ENCODE measurements at places on chromosomes 5 and 9. TPM values are rescaled to one million over a fixed set of nuclear protein-coding genes. Genes with fewer than 3 reads are reported as not detected.

Gene FAM240B
- total RNA-seq: not detected

Gene ORM2
- not detected for total RNA-seq

Gene DNM1
- total RNA-seq: 0.54 TPM

Gene IGFBPL1
- total RNA-seq: not detected

Gene EFCAB9
- not detected for total RNA-seq

Gene SPATA6L
- total RNA-seq: 0.16 TPM

Gene CXCL14
- total RNA-seq: not detected

Gene TEX48
- not detected for total RNA-seq

Gene SLC6A19
- not detected for total RNA-seq

Gene GABRP
- total RNA-seq: not detected

Gene ANKRD31
- 0.54 TPM for total RNA-seq

Gene PCDHA3
- total RNA-seq: not detected

Gene OR13C2
- not detected for total RNA-seq

Gene PCSK5
- 7.4 TPM for total RNA-seq

Gene MEGF10
- not detected for total RNA-seq

Gene DMRT3
- total RNA-seq: not detected

Gene TTC16
- total RNA-seq: not detected

Gene UQCRQ
- total RNA-seq: 149 TPM

Gene SPATA31C2
- not detected for total RNA-seq

Gene NUP188
- 33.2 TPM for total RNA-seq

Gene ALDOB
- not detected for total RNA-seq

Gene ECM2
- 5.8 TPM for total RNA-seq

Gene PCDHGB1
- 0.81 TPM for total RNA-seq

Gene GSN
- 347 TPM for total RNA-seq

Gene LCN2
- not detected for total RNA-seq

Gene OR1Q1
- total RNA-seq: not detected

Gene PCDHGA10
- 5.0 TPM for total RNA-seq

Gene RLN1
- total RNA-seq: not detected

Gene SLC6A7
- not detected for total RNA-seq

Gene SPINK4
- not detected for total RNA-seq

Gene MELK
- total RNA-seq: 12.5 TPM

Gene MIER3
- 12.1 TPM for total RNA-seq

Gene ACOT12
- not detected for total RNA-seq
